ENCODE measurements at places on chromosomes 16 and 17. TPM values are rescaled to one million over a fixed set of nuclear protein-coding genes. Genes with fewer than 3 reads are reported as not detected.

DNA sequence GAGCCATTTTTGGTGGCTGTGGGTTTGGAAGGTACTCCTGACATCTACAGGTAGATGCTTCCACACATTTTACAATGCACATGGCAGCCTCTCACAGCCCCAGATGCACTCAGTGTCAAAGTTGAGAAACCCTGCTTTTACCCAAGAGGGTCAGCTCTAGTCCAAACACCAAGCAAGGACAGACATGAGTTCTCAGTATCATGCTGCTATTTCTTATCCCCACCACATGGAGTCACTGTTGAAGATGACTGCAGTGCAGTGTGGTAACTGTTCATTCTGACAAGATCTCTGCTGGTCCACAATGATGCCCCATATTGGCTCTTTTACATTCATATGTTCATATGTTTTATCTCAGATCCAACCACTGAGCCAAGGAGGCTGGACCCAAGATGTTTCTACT, 50.5 kb upstream of the SALL1 start:
- no peaks in the 10 kb centered on the region for H3K4me1 ChIP-seq
- H3K27me3 ChIP-seq, result no peaks in the 10 kb centered on the region
- no peak overlapping the region for H3K27ac ChIP-seq
- H3K36me3 ChIP-seq, result no peaks in the 10 kb centered on the region

Gene RNF151
- total RNA-seq, result not detected

Gene LPCAT2
- total RNA-seq, result 8.6 TPM

GRCh38 chr17:80168371-80168770, 1.5 kb upstream of the CARD14 start:
- no peaks in the 10 kb centered on the region for H3K4me1 ChIP-seq
- no peak for DNase-seq
- peaks cover 35% of the 10 kb centered on the region for H3K27me3 ChIP-seq
- H3K4me3 ChIP-seq, result no peak overlapping the region

DNA sequence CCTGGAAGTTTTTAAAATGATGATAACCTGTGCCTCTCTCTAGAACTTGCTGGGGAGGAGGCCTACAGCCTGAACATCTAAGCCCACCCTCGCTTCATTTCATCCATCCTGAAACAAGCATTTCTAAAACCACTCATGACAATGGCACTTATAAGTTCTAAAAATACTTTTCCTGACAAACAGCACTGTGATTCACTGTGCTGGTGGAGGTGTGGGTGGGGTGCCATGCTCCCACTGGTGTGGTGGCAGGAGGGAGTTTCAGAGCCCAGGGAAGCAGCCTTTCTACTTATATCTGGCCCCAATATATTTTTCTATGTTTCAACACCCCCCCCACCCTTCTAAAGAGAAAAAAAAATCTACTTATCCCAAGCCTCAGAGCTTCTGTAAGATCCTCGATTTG, 52.6 kb downstream of the RAB11FIP4 start:
- DNase-seq, result peak; percentile 40
- H3K27me3 ChIP-seq, result peaks cover 4% of the 10 kb centered on the region
- no peaks in the 10 kb centered on the region for H3K4me1 ChIP-seq
- no peak overlapping the region for H3K27ac ChIP-seq

DNA sequence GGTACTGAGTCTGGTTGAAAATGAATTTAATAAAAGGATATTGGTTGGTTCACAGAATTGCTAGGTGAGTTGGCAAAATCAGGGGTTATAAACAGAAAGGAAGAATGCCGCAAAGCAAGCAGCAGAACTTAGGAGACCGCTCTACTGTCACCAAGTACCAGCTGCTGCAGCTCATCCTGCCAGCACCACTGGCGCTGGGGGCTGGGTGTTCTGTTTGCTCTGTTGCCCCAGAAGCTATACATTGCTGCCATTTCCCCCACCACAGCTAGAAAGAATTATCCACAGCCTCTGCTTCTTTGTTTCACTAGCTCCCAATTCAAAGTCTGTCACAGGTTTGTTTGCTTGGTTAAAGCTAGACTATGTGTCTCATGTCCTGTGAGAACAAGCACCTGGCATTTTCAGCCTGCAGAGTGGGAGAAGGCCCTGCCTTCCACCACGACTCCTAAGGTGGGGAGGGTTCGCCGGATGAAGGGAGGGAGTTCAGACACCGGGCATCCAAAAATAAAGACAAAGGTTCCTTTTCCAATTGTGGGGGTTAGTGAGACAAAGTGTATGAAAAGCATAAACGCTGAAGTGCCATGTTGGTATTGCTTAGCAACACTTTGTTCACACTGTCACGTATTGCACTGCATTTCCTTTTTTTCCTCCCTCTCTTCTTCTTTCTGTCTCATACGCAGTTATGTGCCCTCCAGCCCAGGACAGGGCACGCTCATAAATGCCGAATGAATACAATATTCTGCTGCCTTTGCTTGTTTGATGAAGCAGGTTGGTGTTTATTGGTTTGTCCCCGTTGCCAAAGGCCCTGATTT, 9.6 kb upstream of the CPD start:
- no peaks in the 10 kb centered on the region for H3K36me3 ChIP-seq
- H3K27ac ChIP-seq, result no peak overlapping the region
- H3K4me3 ChIP-seq, result no peak overlapping the region
- H3K27me3 ChIP-seq, result no peaks in the 10 kb centered on the region
- H3K4me1 ChIP-seq, result peaks cover 10% of the 10 kb centered on the region

- H3K4me1 ChIP-seq, result peaks cover 2% of the 10 kb centered on the region
- no peaks in the 10 kb centered on the region for H3K27me3 ChIP-seq
- DNase-seq, result peak; percentile 17
- H3K36me3 ChIP-seq, result no peaks in the 10 kb centered on the region
- no peak overlapping the region for H3K4me3 ChIP-seq
Observed at GRCh38 chr17:55533608-55534007, 22.4 kb upstream of the SMIM36 start.

DNA sequence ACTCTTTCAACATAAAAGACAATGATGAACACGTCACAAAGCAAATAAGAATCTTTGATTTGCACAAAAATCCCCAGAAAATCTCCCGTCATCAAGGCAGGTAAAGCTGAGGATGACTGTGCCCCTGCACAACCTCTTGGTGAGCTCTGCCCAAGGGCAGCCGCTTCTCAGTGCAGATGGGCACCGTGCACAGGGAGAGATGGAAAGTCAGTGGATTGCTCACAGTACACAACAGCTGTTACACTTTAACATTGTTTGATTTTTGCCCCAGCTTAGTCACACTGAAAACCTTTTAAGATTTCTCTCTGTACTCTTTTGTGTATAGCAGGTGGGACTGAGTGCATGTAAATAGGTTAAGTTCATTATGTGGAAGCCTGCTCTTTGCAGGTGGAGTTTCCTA, 104.2 kb downstream of the CDK5R1 start:
- no peak overlapping the region for H3K4me3 ChIP-seq
- H3K27ac ChIP-seq, result no peak overlapping the region
- DNase-seq, result no peak
- H3K36me3 ChIP-seq, result no peaks in the 10 kb centered on the region

Gene KRT32
- not detected for total RNA-seq

- DNase-seq, result no peak
- H3K4me1 ChIP-seq, result peaks cover 11% of the 10 kb centered on the region
- peaks cover 37% of the 10 kb centered on the region for H3K36me3 ChIP-seq
- no peaks in the 10 kb centered on the region for H3K27me3 ChIP-seq
Observed at GRCh38 chr17:41967921-41968578, 1.5 kb downstream of the CNP start.

DNA sequence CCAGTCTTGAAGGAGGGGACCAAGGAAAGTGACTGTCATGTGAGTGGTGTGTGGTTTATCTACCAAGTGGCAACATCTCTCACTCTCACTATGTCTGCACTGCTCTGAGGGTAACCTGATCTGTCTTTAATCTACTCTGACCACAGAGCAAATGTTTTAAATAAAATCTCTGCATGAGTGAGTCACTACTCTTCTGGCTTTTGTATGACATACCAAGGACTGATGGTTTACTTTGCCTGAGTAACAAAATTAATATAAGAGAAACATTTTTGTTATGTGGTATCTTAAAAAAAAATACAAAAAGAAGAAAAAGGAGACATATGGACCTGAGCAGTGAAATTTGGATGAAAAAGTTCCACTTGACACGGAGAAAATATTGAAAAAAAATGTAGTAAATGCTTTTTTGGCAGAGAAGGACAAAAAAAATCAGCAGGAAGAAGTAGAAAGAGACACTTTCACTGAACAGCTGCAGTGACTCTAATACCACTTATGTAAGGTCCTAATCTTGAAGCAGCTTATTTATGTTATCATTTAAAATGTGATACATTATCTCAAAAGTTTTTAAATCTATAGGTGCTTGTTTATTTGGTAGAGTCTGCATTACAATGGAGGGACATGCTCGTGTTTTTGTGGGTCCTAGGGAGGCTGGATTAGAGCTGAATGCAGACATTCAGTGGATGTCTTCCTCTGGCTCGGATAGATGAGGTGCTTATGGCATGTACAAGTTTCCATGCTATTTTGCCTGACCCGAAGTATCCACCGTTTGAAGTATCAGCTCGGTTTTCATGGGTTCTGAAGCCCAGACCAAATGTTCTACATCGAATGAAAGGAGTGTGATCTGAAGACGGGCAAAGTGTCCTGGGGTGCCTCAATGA, 240.7 kb downstream of the MAP2K6 start:
- DNase-seq, result peak; percentile 95
- H3K4me3 ChIP-seq, result no peak overlapping the region
- peak overlapping the region; percentile 96 for H3K27ac ChIP-seq
- peaks cover 8% of the 10 kb centered on the region for H3K4me1 ChIP-seq

DNA sequence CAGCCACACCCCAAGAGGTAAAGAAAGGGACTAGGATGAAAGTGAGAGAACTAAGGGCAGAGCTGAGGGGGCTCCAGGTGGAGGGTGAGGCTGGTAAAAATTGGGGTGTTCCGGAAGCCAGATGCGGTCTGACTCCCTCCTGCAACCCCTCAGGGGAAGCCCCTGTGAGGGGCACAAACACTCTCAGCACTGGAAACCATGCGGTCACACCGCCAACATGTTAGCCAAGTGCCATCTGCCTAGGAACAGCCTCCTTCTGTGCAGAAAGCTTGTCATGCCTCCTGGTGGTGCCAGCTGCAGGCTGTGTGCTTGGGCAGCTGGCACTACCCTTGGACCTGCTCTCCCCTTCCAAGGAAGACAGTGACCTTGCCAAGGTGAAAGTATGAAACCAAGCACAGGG, 83.5 kb upstream of the RPL38 start:
- no peak overlapping the region for H3K4me3 ChIP-seq
- H3K4me1 ChIP-seq, result no peaks in the 10 kb centered on the region
- H3K27ac ChIP-seq, result no peak overlapping the region
- DNase-seq, result no peak
- no peaks in the 10 kb centered on the region for H3K36me3 ChIP-seq
- H3K27me3 ChIP-seq, result no peaks in the 10 kb centered on the region

All from IMR-90 (cell line).